Activated T-cell treated with anti-CD3 and anti-CD28 coated beads, Interleukin-2, amount 50 U/mL, for 4 hours (primary cell): ENCODE measurements at places on chromosomes 5 and 9.

- no peak for DNase-seq
Measured at GRCh38 chr5:77167695-77168121, 42.8 kb upstream of the PDE8B start.

- no peak for DNase-seq
Measured at GRCh38 chr5:137734962-137735554, 831 bp downstream of the KLHL3 start.

DNA sequence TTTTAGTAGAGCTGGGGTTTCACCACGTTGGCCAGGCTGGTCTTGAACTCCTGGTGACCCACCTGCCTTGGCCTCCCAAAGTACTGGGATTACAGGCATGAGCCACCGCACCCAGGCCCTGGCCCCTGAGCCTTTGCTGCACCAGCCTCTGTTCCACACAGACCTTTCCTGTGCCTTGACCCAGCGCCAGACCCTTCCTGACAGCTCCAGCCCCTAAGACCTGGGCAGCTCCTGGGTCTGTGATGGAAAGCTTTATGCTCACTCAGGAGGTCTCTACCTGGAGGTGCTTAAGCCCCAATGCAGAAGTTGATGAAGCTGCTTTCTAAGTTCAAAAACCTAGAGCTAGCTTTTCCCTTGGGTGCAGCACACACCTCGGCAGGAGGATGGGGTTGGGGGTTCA is 58.8 kb upstream of the NEK6 start:
- DNase-seq, result no peak

DNA sequence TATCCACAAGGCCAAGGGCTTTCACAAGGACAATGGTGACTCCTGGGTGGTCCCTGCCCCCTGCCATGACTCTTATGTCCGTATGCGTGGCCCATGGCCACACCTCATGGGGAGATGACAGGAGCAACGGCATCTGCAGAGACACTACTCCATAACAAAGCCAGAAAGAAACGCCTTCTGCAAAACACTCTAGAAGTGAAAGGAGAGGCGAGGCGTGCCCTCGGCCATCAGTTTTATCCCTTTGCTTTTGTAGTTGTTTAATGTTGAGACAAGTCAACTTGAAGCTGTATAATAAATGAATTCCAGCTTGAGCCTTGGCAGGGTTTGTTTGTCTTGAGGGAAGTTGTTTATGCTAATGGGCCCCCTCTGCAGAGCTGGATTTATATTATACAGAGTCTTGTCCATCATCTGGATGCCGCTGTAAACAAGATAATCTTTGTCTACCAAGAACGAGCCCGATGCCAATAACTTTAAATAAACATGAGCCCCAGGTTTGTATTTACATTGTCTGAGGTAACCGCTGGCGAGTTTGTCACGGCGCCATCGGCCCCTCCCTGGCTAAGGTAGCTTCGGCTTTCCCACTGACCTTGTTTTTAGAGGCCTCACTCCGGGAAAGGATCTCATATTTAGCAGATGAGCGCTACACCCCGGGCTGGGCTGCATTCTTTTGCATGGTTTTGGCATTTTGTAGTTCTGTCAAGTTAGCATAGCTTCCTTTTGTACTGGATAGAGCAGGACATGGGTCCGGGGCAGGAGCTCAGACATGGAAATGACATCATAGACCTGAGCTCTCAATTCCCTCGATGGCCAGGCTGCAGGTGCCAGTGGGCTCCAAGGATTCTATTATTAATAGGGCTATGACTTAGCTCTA is 165.3 kb downstream of the ERCC6L2 start:
- DNase-seq, result no peak

DNA sequence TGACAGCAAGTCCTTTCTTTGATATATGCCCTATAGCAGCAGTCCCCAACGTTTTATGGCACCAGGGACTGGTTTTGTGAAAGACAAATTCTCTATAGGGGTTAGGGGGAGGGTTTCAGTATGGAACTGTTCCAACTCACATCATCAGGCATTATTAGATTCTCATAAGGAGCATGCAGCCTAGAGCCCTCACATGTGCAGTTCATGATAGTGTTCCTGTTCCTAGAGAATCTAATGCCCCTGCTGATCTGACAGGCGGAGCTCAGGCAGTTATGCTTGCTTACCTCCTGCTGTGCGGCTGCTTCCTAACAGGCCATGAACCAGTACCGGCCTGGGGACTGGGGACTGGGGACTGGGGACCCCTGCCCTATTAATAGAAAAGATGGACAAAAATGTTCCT is 2.7 kb upstream of the RAPGEF6 start:
- DNase-seq, result no peak

DNA sequence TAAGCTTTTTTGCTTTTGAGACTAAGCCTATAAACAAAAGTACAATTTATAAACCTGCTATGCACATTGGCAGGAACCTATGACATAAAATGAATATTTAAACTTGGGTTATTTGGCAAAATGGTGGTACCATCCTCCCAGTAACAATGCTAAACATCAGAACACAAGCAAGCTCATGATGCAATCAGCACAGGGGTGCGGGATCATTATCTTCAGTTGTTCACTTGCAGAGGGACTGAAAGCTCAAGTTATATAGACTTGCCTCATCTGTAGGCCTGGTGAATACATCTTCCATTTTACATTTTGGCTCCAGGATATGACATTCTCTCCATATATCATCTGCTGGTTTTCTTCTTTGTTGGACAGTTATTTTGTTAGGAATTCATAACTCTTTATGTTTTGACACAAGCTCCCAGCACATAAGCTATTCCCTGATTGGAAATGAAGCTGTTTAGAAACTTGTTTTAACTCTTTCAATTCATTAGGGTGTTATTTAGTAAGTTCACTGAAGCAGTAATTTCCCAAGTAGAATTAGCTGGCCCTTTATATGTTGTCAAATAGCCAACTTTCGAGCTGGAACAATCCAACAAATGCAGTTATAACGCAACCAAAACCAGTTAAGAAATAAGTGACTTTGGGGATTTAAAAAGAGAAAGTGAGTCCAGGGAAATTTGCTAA is 124.7 kb upstream of the LIFR start:
- no peak for DNase-seq

GRCh38 chr5:7329141-7329540 is 66.8 kb upstream of the ADCY2 start:
- DNase-seq, result no peak

- DNase-seq, result no peak
Measured at GRCh38 chr9:28583832-28584231, 1010.6 kb upstream of the C9orf72 start.

GRCh38 chr5:168114444-168115017 is 176.9 kb upstream of the WWC1 start:
- peak; percentile 24 for DNase-seq

- DNase-seq, result no peak
Measured at GRCh38 chr9:101693546-101694336, 44.7 kb downstream of the GRIN3A start.

DNA sequence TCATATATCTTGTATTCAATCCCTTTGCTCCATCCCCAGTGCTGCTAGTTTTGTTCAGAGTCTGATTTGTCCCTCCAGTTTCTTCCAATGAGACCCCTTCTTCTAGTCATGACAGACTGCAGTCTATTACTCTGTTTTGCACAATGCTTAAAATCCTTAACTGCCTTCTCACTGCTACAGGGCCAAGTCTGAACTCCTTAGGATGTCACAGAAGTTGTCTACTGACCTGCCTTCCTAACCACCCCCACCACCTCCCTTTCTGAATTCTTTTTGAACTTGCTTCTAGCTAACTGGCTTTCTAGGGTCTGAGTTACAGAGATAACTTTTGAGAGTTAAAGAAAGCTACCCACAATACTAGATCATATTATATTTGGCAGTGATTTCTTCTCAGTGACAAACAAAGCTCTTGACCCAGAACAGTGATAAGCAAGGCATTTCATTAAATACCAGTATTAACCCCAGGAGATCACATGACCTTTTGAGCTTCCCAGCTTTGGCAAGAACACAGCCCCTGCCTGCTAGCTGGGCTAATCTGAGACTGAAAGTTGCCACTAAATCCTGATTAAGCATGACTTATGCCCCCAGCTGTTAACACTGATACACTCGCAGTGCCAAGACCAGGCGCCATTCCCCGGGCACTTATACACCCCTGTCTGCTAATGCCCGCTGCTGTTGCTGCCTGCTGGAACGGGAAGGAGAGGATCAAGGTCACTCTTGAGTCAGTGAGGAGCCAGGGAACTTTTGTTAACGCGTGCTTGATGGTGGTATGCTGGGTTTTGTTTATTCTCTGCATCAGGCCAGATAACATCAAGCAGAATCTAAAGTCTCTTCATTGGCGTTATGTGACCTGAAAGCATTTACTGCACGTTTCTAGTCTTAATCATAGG is 36.4 kb upstream of the ADAMTSL1 start:
- no peak for DNase-seq

DNA sequence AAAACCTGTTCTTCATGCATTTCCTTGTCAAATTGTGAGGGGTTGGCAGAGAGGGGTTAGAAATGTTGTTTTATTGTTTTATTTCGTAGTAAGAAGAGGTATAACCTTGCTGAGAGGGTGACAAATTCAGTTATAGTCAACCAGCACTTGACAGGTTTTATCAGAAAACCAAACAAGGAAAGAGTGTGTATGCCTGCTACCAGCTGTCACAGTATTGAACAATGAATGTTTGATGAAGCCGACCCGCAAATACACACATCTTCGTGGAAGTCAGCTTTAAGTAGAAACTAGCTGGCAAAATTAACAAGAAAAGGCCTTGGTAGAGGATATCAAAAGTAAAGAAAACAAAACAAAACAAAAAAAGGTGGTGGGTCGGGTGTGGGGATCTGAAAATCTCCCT is 214.6 kb upstream of the TLE4 start:
- no peak for DNase-seq

- no peak for DNase-seq
Measured at GRCh38 chr9:96126321-96126881, 175.6 kb downstream of the HSD17B3 start.

DNA sequence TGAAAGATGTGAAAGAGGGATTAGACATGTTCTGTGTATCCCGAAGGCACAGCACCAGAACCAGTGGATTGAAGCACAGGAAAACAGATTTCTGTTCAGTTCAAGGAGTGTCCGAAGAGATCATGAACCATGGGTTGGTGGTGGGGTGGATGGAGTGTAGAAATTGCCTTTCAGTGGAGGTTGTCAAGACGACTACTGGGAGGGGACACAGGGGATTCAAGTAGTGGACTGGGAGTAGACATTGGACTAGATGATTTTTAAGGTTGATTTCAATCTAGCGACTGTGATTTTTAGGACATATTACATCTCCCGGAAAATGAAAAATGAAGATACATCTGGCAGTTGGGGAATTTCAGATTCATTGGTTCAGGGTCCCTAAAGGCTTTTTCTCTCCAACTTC is 35.9 kb upstream of the TNFAIP8 start:
- no peak for DNase-seq

- no peak for DNase-seq
Measured at GRCh38 chr9:100150214-100150613, 51.2 kb downstream of the INVS start.

DNA sequence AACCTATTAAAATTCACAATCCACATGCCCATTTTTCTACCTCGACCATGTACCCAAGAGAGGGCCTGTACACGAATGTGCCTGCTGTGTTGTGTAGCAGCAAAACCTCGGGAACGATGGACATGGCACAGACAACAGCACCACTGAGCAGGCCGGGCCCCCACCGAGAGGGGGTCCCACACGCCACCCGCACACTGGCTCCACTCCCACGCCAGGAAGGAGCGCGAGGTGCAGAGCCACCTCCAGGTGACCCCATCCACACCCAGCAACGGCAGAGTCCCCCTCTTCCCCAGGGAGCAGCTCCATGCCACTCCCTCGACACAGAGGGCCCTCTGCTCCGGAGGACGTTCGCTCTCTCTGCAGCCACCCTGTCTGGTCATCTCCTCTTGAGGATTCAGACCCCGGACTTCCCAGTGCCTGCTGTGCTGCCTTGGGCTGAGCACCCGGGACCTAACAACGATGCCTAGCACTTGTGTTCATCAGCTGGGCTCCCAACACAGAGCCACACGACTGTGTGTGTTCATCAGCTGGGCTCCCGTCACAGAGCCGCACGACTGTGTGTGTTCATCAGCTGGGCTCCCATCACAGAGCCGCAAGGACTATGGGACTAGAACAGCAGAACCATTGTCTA is 25.3 kb upstream of the ADAMTS2 start:
- DNase-seq, result no peak

DNA sequence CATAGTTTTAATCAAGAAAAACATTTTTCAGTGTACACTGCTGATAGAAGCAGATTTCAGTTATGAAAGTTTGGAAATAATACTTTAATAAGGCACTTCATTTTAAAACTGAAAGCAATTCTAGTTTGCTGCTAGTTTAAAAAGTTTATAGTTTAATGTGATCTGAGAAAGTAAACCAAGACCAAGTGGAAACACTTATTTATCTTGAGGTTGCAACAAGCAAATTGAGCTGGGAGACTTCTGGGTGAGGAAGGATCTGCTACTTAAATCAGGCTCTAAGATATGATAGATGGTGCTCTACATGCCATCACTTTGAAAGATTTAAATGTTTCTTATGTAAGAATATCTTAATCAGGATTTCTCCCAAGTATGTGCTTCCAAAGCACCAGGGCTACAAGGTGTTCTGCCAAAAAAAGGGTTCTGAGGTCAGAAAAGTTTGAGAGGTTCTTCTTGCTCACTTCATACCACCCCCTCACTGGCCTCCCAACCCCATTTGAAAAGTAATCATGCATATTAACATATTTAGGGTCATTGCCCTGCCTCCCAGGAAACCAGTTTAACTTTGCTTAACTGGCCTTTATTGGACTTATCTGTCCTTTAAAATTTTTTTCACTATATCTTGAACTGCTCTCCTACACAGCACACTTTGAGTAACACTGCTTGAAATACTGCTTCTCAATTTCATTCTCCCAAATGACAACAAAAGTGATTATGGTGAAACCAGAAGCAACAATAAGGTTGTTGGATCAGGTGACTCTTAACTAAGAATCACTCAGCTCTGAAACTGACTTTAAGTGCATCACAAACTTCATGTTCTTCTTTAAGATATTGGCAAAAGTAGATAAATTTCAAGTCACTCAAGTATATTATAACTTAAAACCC is 15.5 kb downstream of the SLC44A1 start:
- DNase-seq, result no peak

DNA sequence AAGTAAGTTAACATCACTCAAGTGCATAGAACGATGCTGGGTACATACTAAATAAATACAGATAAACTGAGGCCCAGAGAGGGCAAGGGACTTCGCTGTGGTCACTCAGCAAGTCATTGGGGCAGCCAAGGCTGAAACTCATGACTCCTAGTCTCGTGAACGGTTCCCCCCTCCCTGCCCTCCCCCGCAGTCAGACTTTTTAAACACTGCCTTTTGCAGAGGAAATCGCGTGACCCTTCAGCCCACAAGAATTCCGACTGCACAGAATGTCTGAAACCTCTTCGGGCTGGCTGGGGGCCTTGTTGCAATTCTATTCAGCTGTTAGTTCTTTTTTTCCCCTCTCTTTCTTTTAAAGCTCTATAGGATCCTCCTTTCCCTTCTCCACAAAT is 28.1 kb downstream of the NEK6 start:
- no peak for DNase-seq
